ENCODE measurements at places on chromosomes 4 and X.

- DNase-seq: no peak
These were observed 17.2 kb upstream of the CCNI start for GRCh38 chr4:77092975-77093374.

DNA sequence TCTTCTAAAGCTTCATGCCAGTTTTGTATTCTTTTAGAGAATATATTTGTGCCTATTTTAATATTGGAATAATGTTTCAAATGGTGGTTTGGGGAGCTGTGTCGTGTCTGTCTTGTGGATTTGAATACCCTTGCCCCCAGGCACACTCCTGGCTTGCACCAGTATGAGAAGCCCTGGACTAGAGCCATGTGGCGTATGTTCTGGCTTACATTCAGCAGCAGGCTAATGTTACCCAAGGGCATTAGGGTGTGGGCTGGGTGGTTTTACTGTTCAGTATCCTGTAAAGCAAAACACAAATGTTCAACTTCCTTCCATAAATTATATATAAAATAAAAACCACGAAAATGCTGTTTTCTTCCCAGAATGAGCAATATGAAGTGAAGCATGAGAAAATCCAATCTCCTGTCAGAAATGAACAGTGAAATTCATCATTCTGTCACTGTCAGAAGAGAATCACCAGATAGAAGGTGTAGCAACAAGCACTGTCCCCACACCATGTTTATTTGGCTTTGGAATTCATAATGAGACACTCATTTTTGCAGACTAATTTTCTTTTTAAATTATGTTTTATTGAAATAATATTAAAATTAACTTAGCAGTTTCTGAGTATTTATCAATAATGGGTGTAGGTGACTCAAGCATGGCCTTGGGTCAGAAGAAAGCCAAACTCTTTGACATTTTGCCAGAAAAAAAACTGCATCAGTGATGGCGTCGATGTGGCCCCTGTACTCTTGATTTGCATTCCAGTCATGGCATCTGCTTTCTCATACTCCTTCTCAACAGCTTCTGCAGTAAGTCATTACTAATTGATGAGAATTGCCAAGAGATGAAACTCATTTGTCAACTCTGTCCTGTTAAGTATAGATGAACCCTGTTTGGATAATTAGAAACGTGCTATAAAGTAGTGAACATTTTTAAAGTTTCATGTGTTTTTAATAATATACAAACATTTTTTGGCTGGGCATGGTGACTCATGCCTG, 43.8 kb downstream of the WWC2 start:
- peak; percentile 72 for DNase-seq

DNA sequence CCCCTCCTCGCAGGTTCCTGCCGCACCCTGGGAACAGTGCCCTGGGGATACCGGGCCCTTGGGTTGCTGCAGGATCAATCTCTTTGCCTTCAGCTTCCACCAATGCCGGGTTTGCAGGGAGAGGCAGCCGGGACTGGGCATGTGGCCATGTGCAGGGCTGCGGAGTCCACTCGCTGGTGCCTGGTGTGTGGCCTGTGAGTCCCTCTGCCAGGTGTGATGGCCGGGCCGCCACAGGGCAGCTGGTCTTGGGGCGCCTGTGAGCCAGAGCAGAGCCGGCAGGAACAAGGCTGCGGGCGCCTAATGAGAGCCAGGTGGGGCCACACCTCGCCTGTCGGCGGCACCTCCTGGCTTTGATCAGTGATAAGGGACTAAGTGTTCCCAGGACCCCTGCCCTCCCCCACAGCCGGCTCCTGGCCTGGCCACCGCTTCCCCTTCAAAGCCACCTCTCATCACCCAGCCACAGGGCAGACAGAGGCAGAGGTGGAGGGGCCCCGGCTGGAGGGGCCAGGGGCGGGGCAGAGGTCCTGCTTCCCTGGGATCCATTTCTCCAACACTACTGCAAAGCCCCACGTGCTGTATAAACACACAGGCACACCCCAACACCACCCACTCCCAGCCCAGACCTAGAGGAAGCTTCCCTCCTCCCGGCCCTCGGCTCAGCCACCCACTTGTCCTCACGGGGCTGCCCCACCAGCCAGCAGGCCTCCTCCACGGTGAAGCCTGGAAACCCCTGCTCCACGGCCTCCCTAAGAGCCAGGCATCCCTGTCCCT, 132.7 kb downstream of the CPZ start:
- no peak for DNase-seq

DNA sequence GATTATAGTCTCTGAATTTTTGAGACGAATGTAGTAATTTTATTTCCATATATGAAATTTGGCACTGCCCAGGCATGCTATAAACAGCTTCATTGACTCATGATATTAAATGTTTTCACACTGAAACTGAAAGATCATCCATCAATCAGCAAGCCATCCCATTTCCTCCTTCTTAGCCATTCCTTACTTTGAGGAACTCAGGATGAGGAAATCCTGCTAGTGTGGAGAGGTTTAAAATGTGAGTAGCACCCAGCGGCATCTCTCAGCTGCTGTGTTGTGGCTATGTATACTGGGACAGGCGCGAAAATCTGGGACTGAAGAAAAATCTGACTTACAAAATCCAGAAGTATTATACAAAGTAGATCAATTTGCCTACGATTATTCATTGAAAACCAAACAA, 52.1 kb downstream of the PTCHD1 start:
- DNase-seq: no peak

DNA sequence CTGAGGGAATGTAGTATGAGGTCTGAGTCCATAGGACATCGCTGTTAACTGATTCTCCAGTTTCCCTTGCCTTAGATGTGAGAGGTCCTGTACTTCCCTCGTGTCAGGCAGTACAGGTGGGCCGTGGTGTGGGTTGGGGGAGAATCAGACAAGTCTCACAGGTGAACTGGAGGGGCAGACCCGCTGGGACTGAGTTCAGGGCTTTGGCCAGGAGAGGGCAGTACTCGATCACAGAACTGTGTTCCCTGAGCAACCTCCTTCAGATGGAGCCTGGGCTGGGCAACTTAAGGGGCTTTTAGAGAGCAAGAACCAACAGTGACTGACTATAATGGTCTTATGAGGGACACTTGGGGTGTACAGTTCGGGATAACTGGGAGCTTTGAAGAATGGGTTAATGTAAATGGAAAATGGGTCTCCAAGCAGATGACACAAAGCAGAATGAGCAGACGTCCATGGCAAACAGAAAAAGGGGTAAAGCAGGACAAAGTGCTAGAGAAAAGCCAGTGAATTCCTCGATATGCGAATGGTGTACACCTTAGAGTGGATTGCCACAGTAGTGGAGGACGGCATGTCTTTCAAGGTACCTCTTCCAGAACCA, 83.6 kb downstream of the CCNG2 start:
- peak; percentile 77 for DNase-seq

DNA sequence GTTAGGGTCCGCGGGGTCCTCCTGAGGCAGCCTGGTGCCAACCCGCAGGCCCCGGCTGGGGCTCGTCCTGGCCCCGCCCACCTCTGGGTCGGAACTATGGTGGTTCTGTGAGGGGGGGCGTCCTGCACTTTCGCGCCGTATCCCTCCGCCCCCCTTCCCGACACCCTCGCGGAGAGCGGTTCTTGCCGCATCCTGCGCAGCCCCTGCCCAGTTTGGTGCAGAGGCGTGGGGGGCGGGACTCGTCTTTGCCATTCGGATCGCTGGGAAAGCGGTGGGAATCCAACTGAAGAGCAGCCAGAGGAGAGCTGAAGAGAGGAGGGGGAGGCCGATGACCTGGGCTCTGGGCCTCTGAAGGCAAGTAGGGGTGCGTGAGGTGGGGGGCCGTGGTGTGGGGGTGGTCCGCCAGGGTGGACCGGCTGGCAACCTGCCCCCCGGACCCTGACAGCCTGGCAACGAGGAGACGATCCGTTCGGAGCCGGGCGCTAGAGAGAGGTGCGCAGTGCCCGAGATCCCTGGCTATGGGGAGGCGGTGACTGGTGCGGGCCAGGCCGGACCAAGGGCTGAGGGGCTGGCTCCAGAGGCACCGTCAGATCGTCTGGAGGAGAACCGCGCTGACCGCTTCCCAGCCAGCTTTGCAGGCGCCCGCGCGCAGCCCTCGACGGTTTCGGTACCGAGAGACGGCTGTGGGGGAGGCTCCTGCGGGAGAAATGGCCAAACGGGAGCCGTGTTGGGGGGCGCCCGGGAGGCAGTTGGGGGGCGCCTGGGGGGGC, at the start of gene GPRASP1:
GPRASP1 (plus strand) TSS at position 242 of the 770 bp plus-strand sequence. CDS start 2,431 bp downstream, outside the sequence.
- peak; percentile 81 for DNase-seq

DNA sequence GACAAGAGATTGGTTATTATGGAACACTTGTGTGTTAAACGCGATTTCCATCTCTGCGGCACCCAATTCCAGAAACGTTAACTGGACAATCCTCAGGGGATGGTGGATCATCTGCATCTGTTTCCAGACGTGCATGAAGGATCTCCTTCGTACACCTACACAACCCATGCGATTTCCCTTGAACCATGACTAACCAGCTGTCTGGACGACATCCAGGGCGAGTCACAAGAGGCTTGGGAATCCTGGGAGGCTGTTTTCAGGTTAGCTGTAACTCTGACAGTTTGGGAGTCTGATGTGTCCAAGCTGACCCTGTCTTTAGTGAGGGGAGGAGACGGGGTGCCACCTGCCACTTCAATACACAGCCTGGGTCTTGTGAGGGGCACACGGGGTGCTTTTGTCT, 84.5 kb downstream of the GATB start:
- peak; percentile 56 for DNase-seq

DNA sequence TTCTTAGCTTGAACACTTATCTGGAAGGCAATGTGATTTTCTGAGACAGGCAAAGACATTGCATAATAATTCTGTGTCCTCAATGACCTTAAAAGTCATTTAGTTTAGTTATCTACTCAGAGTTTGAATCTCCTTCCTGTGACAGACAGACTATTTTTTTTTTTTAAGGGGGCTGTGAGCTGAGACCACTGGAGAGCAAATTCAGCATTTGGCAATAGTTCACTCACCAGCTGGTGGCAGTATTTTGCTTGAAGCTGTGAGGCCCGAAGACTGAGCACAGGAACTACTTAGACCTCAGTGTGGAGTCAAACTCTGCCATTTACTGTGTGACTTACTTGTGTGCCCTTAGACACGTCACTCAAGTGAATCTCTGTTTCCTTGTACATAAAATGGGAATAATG, 22.9 kb upstream of the CPE start:
- peak; percentile 79 for DNase-seq

DNA sequence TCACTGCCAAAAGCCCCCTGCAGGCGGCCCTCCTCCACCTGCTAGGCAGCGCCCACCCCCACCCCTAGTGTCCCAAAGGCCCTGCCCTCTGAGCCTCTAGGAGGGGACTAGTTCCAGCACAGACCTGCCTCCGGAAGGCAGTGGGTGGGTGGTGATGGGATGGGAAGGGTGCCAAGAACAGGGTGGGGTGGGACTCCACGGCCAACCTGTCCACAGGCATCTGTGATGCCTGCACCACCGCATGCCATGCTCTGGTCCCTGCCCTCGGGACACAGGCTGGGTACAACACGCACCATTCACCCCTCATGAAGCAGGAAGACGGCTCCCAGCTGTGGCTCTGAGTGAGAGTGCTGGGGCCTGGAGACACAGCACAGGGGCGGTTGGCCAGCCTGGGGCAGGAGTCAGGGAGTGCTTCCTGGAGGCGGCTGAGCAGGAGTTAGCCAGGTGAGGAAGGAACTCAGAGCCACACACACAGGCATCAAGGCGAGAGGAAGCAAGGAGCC, 243.1 kb upstream of the PSAPL1 start:
- DNase-seq: peak; percentile 17

GRCh38 chr4:6423575-6423974, 48.8 kb downstream of the PPP2R2C start:
- no peak for DNase-seq

GRCh38 chr4:40987151-40987550, 227.2 kb downstream of the APBB2 start:
- DNase-seq: no peak

Measured in eye (tissue), 1 donor.